ENCODE measurements at places on chromosomes 6 and 20.

- DNase-seq: no peak
These were observed 270.9 kb upstream of the SULF2 start for GRCh38 chr20:48056218-48056617.

DNA sequence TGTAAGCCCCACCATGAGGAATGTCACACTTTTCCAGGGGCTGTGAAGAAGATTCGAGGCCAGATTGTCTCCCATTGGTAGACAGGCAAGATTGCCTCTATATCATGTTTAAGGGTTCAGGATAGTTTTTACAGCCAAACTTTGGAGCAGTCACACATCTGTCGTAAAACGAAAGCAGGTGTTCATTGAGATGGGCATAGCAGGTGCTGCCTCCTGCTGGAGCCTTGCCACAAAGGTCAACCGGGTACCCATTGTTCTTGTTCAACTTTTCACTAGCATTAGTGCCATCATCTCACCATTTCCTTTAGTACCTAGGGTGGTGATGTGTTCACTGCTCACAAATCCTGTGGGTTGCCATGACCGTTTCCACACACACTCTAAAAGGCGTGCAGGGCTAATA, 198.3 kb downstream of the HTR1B start:
- DNase-seq: no peak

GRCh38 chr20:6519556-6519955, 247.9 kb upstream of the BMP2 start:
- no peak for DNase-seq

- no peak for DNase-seq
These were observed 64.9 kb upstream of the GNRH2 start for GRCh38 chr20:2978519-2978918.

DNA sequence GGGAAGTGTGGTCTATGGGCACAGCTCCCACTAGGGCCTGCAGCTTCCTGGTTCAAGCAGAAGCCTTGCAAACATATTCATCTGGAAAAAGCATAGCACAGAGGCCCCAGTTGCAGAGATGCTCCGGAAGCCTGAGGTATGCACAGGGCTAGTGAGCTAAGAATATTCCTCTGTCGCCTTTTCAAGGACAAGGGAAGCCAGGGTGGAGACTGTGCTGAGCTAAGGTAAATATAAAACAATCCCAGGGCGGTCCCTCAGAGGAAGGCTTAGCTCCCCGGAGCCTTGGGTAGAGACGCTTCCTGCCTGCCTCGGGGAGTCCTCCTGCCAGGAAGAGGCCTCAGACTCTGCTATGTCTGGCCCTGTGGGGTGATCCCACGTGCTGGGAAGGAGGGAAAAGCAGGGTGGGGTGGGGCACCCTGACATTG, 134.8 kb upstream of the FOXA2 start:
- no peak for DNase-seq

GRCh38 chr6:10347561-10348327, 67.1 kb downstream of the TFAP2A start:
- no peak for DNase-seq

DNA sequence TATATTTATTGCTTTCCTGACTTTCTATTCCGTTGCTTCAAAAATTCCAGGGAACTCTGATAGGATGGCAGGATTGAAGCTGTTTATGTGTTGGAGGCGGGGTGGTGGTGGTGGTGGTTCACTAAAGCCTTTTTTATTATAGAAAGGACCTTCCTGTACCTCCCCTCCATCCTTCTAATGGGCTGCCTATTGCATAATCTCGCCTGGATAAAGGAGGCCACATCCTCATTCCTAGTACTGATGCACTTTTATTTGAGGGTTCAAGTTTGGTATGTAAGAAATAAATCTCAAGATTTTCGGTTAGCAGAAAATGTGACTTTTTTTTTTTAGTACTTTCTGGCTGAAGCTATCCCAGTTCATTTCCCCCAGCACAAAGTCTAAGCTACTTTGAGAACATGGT, 18.7 kb upstream of the CTAGE9 start:
- DNase-seq: no peak

DNA sequence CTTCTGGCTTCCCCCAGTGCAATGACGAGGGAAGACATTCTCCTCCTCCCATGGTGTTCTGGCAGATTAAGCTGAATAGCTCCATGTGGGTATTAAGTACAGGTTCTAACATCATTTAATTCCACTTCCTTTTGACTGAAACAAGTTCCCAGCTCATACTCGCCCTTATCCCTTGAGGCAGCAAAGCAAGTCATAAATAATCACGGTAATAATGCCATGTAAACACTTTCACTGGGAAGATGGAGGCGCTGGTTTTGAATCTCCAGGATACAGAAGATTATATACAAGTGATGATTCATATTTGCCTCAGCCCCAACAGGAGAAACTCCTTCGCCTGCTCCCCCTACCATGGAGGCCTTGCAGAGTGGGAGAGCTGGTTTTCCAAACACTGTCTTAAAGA, 141.3 kb downstream of the PXDC1 start:
- no peak for DNase-seq

- no peak for DNase-seq
These were observed 115.2 kb upstream of the NXT1 start for GRCh38 chr20:23235173-23236027.

- no peak for DNase-seq
These were observed 97.5 kb upstream of the ZBTB24 start for GRCh38 chr6:109580519-109580918.

DNA sequence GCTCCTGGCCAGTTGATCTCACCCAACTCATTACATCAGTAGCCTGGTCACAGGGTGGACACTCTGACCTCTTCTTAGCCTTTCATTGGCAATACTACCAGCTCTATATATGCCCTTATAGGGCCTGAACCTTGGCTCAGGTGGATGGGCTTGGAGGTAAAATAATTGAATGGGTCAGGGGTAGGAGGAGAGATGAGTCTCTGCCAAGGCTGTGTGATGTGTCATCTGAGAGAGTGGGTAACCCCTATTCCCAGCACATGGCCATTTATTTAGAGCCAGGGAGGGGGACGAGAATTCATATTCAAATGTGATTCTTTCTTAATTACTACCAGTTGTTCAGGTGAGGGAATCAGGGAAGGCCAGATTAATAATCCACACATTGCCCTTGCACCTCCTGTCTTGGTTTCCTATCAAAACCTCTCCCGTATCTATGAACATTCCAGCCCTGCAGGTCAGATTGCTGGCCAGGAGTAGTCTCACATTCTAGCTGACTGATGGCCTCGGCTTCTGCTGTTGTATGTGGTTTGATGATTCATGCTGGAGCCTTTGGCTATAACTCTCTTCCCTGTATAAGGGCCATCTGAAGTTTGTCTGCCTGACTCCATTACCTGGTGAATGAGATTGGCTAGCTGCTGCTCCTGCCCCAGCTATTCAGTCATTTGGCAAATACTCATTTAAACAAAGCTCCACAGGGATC, 13.4 kb downstream of the C20orf173 start:
- DNase-seq: no peak

DNA sequence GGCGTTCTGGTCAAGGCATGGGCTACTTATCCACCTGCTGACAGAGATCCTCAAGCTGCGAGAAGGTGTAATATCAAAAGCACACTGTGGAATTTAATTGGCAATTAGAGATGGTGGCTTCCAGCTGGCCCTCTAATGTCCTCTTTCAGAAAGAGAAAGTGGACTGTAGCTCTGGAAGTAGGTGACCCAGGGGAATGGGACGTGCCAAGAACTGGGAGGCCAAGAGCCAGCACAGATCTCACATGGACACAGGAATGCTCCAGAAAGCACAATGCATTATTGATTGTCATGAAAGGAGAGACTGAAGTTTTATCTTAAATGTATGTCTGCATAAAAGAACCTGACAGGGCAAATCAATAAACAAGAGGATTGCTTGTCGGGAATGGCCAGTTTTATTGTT, 198.6 kb upstream of the CDH4 start:
- no peak for DNase-seq

DNA sequence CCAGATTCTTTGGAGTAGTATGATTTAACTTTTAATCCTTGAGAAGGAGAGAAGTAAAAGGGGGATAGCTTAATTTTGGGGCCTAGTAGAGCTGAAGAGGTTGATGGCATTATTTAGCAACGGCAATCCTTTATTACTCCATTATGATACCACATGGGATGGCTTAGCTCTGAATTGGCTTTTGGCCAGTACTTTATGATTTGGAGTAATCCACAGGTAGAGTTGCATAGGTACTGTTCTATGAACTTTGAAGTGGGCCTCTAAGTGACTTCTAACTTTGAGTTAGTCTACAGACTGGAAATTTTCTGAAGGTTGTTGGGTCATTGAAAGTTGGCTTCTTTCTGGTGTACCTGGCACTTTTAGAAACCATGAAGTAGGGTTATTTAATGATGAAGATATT, 11.6 kb downstream of the YWHAB start:
- DNase-seq: no peak

DNA sequence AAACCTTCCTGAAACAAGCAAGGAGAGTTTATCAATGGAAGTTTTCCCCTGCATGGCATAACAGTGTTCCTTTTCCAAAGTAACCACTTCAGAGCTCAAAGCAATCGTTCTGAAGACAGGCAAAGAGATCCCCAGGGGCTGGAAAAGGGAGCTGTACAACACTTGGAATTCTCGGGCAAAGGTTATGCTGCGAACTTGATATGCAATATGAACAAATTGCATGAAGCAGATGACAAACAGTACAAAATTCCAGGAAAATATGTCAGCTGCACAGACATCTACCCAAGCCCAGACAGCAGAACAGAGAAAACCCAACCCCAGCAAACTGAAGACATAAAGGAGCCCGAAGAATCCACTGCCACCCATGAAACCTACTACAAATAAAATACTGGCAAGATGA, 18.4 kb downstream of the POPDC3 start:
- no peak for DNase-seq

DNA sequence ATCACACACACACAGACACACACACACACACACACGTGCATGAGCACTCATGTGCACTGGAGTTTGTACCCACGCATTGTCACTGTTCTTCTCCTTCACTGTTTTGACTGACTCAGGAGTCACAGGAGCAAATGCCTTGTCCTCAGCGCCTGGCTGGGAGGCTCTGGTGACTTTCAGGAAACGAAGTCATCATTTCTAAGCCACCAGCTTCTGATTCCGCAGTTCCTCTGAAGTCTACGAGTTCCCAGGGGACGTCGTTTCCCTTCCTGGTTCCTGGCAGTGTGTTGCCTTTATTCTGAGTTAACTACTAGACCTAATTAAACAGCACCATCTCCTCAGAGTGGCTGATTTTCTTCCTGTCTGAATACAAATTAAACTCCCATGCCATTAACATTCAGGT, 82.2 kb upstream of the PMEPA1 start:
- no peak for DNase-seq

DNA sequence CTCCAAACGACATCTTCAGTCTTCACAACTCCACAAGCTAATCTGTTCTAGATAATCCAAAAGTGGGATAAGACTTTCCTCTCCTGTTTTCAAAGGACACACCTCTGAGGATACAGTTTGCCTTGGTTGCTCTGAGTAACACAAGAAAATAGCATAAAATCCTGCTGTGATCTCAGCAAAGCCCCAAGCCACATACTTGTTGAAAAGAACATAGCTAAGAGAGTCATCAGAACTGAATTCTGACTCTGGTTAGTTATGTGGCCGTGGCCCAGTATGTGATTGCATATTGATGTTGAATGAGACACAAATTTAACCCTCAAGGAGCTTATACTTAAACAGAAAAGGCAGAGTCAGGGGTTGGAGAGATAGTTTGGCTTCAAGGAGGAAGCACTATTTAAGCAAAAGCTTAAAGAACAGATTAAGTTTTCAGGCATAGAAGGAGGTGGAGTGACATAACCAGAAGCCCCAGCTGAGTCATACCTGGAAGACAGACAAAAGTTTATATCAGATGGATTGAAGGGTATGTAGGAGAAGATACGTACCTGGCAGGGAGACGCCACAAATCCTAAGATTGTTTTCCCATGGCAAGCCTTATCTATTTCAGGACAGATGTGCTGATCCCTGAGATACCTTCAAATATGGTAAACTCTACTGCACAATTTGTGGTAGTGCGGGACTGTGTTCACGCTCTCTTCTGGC, 41.2 kb downstream of the OPN5 start:
- DNase-seq: no peak

DNA sequence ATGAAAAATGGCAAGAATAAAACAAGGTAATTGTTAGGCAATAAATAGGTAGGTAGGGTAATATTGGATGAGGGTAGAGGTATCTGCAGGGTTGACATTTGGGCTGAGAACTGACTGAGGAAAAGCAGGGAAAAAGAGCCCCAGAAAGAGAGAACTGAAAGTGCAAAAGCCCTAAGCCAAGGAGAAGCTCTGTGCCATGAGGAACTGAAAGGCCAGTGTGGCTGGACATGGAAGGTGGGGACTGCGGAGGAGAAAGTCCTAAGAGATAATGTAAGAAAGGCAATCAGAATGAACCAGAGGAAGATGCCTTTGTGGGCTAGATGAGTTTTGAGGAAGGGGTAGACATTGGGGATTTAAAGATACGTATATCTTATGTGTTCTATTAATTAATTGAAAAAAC, 9.9 kb upstream of the HIVEP2 start:
- DNase-seq: no peak

- no peak for DNase-seq
These were observed 59.8 kb downstream of the CDH4 start for GRCh38 chr20:61311656-61312387.

- no peak for DNase-seq
These were observed 1.9 kb upstream of the BMP2 start for GRCh38 chr20:6765469-6766058.

- DNase-seq: no peak
These were observed 24.5 kb downstream of the MAP7 start for GRCh38 chr6:136525586-136526195.

DNA sequence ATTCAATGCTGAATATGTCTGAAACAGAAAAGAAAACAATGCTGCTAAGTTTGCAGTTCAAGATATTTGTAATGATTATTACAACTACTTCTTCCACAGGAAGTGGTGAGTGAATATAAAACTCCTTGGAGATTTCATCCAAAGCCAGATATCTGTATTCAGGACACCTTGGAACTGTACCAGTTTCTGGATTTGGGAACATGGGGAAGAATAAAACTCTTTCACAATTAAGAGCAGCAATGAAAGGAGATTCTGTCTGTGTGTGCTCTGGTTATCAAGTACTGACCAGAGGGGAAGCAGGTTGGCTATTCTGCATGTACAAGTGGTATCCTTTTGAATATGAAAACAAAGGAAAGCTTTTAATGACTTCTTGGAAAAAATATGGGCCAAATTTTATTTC, 21.1 kb downstream of the ELOVL2 start:
- DNase-seq: no peak

GRCh38 chr20:24132246-24132645, 143.7 kb upstream of the GGTLC1 start:
- DNase-seq: no peak

GRCh38 chr20:48265791-48266190, 480.5 kb upstream of the SULF2 start:
- DNase-seq: no peak

DNA sequence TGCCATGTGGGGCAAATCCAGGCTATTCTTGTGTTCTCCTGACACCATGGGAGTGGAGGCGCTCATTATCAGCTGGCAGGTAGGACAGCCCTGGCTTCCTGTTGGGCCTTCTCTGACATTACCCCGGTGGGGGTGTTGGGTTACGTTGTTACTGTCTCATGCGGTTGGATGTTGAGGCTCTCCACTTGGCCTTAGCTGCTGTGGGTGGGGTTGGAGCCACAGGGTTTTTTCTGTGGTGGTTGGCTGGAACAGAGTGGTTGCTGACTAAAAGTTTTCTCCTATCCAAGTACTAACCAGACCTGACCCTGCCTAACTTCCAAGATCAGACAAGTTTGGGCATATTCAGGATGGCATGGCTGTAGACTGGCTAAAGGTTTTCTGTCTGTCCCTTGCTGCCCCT, 20.2 kb downstream of the RIPK1 start:
- DNase-seq: no peak

Data from stimulated activated CD4-positive, alpha-beta T cell treated with anti-CD3 and anti-CD28 coated beads, Interleukin-12 subunit alpha, Interleukin-12 subunit beta, amount 100 ng/mL, for 4 hours (primary cell).